ENCODE measurements at places on chromosomes 3 and 15.

- no peak for DNase-seq
Observed at GRCh38 chr3:33877187-33877586, 78.8 kb downstream of the PDCD6IP start.

DNA sequence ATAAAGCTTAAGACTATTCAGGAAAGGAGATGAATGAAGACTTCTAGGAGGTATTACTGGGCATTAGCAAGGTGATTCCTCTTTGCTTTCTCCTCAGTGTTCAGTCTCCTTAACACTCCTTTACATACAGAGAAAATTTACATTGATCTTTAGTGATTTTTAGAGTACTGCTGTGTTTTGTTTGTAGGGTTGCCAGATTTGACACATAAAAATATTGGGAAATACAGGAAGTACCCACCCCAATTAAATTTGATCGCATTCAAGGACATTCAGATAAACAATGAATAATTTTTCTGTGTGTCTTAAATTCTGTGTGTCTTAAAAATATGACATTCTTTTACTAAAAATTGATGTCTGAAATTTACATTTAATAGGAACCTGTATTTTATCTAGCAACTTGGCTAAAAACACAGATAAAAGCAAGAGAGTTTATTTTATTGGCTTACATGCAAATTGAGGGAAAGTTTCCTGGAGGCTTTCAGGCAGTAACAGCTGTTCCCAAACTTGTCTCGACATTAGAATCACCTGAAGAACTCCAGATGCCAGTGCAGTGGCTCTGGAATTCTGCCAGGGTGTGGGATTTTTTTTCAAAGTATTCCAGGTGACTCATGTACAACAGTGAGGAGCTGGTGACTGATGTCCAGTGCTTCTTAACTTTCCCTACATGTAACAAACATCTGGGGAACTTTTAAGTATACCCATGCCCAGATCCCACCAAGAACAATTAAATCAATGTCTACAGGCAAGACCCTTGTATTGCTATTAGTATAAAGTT is 23.4 kb upstream of the PLOD2 start:
- peak; percentile 23 for DNase-seq

DNA sequence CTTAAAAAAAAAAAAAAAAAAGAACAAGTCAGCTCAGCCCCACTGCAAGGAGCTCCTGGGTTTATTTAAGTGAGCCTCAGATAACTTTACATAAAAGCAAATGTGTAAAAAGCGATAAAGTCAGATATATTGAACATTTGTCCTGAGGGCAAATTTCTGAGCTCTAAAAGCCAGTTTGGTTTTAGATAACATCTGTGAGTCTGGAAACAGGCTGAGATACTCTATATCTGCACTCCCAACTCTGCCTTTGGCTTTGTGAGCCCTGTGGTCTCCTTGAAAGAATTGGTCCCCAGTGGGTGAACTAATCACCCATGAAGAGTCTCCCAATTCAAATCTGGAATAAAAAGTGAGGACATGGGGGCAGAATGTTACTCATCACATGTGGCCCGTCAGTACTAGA is 104.6 kb downstream of the APBA2 start:
- DNase-seq: no peak

DNA sequence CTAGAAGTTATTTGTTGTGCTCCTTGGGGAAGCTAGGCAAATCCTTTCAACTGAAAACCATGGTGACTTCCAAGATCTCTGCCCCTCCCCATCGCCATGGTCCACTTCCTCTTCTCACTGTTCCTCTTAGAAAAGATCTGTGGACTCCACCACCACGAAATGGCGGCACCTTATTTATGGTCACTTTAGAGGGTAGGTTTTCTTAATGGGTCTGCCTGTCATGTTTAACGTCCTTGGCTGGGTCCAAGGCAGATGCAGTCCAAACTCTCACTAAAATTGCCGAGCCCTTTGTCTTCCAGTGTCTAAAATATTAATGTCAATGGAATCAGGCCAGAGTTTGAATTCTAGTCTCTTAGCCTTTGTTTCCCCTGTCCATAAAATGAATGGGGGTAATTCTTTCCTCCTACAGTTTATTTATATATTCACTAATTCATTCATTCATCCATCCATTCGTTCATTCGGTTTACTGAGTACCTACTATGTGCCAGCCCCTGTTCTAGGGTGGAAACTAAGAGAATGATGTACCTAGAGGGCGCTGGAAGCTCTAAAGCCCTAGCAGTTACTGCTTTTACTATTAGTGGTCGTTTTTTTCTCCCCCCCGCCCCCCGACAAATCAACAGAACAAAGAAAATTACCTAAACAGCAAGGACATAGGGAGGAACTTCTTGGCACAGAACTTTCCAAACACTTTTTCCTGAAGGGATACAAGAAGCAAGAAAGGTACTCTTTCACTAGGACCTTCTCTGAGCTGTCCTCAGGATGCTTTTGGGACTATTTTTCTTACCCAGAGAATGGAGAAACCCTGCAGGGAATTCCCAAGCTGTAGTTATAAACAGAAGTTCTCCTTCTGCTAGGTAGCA is 657 bp downstream of the PATL2 start:
- DNase-seq: peak; percentile 26

DNA sequence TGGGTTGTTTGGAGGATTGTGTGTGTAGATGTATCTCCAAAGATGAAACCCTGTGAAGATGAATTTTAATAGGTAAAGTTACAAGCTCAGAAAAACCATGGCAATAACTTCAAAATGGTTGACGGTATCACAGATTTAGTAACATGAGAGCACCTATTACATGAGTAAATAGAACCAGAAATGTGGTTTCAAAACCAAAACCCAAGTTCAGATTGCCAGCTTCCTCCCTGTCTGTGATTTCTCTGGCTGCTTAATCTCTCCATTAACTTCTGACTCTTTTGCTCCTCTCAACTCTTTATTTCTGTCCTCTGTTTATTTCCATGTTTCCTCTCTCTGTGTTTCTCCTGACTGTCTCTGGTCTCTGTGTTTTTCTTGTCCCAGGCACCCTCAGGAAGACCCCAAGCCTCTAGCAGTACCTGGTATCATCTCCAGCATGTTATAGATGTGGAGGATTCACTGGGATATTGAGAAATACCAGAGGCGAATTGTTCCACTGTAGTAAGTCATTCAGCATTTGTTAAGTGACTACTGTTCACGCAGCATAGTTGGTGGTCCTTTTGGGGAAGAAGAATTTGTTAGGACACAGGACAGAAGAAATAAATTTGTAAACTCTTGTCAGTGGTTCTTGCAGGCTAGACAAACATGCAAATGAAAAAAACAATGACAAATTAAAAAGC is 138.8 kb downstream of the BBX start:
- peak; percentile 27 for DNase-seq

GRCh38 chr3:28947061-28947460 is 333.8 kb upstream of the RBMS3 start:
- DNase-seq: no peak

DNA sequence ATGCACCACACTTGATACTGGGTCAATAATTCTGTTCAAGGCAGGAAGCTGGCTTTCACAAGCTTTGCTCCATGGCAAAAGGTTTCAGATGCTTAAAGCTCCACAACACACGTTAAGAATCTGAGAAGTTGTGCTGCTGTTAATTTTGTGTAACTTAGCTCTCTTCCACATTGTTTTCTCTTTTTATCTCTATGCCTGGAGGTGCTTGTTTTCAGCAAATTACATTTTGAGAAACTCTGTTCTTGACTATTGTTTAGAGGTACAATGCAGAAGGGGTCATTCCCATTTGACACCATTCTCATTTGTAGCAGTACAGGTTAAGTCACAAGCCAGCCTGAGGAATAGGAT is 156.0 kb downstream of the FNDC3B start:
- no peak for DNase-seq

DNA sequence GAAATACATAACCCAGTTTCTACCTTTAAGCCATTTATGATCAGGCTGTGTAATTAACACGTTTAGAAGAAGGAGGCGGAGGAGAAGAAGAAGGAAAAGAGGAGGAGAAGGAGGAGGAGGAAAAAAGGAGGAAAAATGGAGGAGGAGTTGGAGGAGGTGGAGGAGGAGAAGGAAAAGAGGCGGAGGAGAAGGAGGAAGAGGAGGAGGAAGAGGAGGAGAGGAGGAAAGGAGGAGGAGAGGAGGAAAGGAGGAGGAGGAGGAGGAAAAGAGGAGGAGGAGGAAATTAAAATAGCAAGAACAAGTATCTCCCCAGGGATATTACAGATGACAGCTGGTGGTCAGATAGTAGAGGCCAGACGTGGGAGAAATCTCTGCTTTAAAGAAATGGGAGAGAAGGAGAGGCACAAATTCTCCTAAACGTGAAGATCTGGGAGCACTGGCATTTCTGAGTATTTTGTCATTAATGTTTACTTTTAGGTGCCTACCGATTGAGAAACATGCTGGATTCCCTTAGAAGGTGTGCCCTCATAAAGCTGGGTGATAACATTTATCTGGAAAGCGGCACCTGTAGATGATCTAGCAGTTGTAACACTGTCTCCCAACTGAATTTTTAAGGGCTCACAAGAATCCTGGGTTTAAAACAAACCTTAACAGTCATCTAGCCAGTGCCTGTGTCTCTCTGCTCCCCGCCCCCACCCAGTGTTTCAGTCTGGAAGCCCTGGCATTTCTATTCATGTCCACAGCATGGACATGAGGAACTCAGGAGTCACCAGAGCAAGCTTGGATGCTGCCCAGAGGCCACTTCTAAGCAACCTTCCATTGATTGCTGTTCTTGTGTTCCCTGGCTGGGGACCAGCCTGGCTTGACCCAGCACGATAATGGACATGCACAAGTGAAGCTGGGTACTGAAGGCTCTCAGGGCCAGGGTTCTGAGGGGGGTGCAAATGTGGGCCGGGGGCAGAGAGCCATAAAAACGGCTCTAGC is 75.2 kb downstream of the CHRNA7 start:
- DNase-seq: no peak

DNA sequence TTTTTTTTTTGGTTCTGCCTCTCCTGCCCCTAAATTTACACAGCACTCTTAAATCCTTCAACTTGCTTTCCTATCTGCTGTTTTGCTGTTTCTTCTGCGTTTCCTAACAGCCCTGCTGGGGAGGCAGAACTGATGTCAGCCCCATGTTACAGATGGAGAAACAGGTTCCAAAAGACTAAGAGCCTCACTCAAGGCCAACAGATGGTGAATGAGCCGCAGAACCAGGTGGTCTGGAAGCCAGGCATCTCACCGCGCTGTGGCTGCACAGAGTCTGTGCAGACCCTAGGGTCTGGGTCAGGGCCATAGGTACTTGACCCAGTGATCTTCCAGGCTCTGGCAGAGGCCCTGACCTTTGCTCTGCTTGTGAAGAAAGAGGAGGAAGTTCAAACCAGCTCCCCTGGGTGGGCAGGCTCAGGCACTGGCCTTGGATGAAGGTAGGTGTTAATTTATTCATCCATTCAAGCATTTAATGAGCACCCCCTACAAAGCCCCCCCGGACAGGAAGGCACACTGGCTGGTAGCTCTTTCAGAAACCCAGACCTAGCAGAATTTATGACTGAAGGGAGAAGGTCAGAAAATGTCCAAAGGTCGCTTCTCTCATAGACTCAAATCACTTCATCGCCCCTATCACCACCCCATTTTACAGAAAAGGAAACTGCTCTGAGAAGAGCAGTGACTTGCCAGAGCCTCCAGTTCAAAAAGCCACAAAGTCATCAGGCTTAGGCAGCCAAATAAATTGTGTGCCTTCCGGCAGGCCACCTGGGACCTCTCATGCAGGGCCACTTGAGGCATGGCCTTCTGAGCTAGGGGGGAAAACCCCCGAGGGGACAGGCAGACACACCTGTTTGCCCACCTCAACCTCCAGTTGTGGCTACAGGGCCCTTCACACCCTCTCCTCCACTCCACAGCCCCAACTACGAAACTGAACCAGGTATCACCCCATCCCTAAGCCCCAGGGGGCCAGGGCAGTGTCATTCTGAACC is 2.7 kb downstream of the CHDH start:
- no peak for DNase-seq

GRCh38 chr3:43497422-43497821 is 124.4 kb downstream of the ANO10 start:
- peak; percentile 11 for DNase-seq

Measured in EH (cell line).